Choroid plexus epithelial cell (primary cell): ENCODE measurements at places on chromosomes 4 and X.

DNA sequence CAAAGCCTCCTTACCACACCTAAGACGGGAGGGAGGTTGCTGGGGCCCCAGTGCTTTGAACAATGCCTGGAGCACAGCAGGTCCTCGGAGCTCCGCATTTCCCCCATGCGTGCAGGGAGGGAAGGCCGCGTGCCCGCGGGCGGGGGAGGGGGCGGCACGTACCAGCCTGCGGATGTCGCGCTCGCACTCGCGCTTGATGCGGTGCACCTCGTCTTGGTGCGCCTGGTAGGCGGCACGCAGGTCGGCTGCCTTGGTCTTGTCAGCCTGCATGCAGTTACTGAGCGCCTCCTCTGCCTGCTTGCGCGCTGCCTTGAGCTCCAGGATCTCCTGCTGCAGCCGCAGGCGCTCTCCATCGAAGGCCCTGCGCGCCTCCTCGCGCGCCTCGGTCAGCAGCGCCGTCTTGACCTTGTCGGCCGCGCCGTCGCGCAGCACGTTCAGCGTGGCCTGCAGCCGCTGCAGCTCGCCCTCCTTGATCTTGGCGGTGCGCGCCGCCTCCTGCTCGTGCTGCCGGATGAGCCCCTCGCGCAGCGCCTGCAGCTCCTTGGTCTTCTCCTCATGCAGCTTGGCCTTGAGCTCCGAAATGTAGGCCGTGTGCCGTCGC lies 87.2 kb upstream of the C4orf50 start:
- no peak for DNase-seq

DNA sequence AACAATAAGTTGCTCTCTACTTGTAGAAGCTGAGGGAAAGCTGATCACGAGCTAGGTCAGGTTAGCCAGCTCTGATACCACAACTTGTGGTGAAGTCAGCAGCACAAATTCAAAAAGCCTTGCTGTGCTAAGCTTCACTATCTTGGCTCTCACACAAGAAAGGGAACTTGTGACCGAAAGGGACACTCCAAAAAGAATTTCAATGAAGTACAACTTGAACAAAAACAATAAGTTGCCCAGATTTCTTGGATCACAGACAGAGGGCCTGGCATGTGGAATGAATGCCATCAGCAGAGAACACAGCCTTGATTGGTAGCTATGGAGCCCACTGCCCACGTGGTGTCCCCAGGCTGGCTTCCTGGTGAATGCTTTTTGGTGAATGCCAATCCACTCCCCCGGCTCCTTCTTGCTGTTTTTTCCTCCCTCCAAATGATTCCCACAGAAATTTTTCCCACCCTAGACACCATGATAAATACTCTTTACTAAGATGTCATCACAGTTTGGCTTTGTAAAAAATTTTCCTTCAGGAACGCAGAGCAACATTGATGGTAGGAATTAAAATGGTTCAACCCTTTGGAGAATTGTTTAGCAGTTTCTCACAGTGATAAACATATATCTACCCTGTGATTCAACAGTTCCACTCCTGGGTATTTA lies 82.6 kb downstream of the ANXA3 start:
- no peak for DNase-seq

GRCh38 chrX:102715967-102716366 lies 3.7 kb downstream of the GPRASP2 start:
- no peak for DNase-seq

DNA sequence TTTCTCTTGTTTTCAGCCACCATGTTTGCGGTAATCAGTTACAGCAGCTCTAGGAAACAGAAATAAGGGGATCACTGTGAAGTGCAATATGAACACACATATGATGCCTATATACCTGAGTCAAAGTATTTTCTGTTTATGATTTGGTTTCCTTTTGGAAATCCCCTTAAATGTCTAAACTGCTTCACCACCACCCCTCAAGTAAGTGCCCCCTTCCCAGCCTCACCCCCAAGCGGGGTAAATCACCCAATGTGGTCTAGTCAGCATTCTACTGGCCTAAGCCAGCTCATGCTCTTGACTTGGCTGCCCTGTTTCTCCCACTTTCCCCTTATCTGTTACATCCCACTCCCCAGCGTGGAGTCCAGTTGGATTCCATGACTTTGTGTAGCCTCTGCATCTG lies 176.5 kb downstream of the QDPR start:
- DNase-seq: no peak

DNA sequence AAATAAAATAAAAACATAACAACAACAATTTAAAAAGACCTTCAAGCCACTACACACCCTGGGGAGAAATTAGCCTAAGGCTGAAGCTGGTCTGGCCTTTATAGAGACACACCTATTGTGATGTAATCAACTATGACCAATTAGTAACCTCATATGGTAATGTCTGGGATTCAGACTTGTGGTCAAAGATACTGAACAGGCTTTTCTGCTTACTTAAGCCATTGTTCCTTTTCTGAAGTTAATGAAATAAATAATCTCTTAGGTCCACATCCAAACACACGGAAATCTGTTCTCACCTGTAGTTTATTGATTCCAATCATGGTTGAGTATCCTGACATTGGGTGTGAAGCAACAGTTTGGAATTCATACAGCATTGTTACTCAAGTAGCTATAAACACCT lies 152.5 kb downstream of the PLS3 start:
- no peak for DNase-seq

DNA sequence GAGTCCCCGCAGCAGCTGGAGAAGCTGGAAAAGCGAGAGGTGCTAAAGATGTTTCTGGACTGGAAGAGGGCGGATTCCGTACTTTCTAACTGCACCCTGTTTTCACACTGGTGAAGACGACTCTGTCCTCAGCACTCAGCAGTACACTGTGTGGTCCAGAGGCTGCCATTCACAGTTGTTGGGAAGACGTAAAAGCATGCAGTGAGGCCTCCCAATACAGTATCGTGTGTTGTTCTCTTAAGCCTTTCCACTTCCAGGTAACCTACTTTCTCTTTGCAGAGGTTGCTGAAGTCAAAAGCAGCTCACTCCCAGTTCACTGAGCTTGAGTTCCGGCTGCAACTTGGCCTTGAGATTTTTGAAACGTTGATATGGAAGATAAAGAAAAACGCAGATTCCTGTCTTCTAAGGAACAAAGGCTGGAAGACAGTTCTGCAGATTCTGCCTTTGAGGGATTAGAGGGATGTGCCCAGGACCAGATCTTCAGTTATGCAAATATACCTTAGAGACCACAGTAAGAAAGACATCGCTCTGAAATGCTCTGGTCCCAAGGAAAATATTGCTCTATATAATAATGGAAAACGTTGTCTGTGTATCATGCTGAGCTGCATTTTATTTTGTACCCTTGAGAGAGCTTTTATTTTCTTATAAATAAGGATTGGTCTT lies 540.9 kb downstream of the TRIML1 start:
- no peak for DNase-seq
